Posterior vena cava (tissue), 2 donors: ENCODE measurements at places on chromosomes 12 and 14. TPM values are rescaled to one million over a fixed set of nuclear protein-coding genes. Genes with fewer than 3 reads are reported as not detected.
A peak's percentile ranks its signal among the peaks of the same experiment; 100 is the strongest.

DNA sequence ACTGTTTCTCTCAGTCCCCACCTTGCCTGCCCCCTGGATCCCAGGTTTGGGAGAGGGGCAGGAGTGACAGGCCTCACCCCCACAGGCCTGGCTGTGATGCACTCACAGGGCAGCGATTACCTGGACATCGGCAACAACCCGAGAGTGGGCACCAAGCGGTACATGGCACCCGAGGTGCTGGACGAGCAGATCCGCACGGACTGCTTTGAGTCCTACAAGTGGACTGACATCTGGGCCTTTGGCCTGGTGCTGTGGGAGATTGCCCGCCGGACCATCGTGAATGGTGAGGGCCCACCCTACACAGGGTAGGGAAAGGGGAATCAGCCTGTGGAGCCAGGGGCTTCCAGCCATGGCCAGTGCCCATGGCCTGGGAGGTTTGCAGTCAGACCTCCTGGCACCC lies 8.6 kb downstream of the ACVRL1 start:
- peak; percentile 67 for DNase-seq

Gene LALBA
- total RNA-seq, result not detected

Gene DHRS2
- not detected for total RNA-seq

Gene SOAT2
- 0.90 TPM for total RNA-seq

Gene GPD1
- total RNA-seq, result 1.5 TPM

Gene USP44
- total RNA-seq, result 1.3 TPM
